ENCODE measurements at places on chromosomes 6 and 20. TPM values are rescaled to one million over a fixed set of nuclear protein-coding genes. Genes with fewer than 3 reads are reported as not detected.

The MATN4 gene
- 2.2 TPM for total RNA-seq

The OPRM1 gene
- total RNA-seq: not detected

The KCNK17 gene
- total RNA-seq: not detected

The DDX39B gene
- total RNA-seq: 495 TPM

The GNRH2 gene
- total RNA-seq: 0.55 TPM

The DHX35 gene
- 10.5 TPM for total RNA-seq

The PRSS16 gene
- total RNA-seq: 0.82 TPM

The TFAP2C gene
- not detected for total RNA-seq

The PRDM13 gene
- not detected for total RNA-seq

The MCCD1 gene
- not detected for total RNA-seq

The FHL5 gene
- total RNA-seq: not detected

The MCHR2 gene
- not detected for total RNA-seq

The TMEM217 gene
- 5.7 TPM for total RNA-seq

The SH3BGRL2 gene
- 0.42 TPM for total RNA-seq

The SEMG1 gene
- not detected for total RNA-seq

The SPEF1 gene
- total RNA-seq: not detected

The TFAP2D gene
- total RNA-seq: not detected

All from activated CD8-positive, alpha-beta memory T cell treated with anti-CD3 and anti-CD28 coated beads, Interleukin-2, amount 10 ng/mL, durations not matched to agents 7 days and 5 days (primary cell).